Activated CD4-positive, alpha-beta memory T cell treated with anti-CD3 and anti-CD28 coated beads, Interleukin-2, amount 10 ng/mL, durations not matched to agents 7 days and 5 days (primary cell): ENCODE measurements at places on chromosomes 4 and X.

GRCh38 chr4:185488650-185489049, 17.1 kb upstream of the CCDC110 start:
- no peak for DNase-seq

- peak; percentile 31 for DNase-seq
Measured at GRCh38 chrX:53089224-53089842, 4.6 kb upstream of the KANTR start.

DNA sequence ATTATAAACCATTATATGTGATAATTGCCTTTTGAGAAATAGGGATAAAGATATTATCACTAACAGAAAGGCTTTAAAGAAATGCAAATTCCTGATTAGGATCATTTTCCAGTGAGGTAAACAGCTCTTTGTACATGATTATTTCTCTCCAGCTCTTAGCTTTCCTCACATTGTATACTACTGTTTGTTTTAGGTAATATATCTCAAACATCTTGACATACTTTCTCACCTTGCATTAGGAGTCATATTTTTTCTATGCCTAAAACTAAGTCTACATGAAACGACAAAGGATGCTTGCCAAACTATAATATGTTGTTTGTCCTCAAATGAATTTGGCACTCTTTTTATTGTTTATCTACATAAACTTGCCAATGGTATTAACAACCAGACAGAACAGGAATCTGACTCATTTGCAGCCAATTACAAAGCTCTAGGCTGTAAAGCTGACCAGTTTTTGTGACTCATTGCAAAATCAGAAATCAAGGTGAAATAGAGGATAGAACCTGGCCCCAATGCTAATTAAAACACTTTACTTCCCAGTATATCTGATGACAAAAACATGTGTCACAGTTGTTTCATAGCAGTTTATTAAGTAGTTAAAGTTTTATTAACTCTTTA, 107.0 kb downstream of the IQCM start:
- DNase-seq, result no peak

GRCh38 chrX:136647677-136648360, at the start of gene CD40LG:
Gene CD40LG, plus strand, starts transcription at chrX:136648158. Its CDS starts 91 bp downstream, at chrX:136648249.
- DNase-seq, result peak; percentile 56

DNA sequence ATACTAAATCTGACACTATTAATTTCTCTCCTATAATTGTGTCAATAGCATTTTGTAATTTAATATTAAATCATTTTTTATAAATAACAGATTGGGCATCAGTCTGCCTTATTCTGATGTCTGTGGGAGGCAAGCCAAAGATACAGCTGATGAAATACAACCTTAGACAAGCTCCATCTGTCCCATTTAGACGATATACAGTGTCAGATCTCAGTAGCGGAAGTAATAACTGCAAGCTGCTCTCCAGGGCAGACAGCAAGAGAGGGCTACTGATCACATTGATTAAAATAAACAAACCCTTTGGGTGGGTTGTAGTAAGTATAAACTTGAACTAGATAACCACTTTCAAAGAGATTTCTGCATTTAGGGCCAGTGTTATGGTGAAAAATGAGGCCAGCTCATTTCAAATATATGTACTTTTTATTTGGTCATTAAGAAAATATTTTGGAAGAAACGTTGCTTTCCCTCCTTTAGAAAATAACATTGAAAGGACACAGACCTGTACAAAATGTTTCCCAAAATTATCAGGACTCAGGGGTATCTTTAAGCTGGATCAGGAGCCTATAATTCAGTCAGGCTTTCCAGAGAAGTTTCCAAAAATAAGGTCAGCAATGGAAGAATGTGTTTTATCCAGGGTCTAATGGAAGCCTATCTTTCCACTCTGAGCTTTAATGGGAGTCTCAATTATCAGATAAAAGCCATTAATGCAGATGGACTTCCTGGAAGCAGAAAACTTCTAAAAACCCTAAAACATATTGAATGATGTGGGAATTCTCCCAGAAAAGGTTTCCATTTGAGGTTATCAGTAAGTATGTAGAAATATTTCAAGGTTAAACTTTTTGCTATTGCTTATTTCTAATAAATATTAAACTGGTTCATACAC, 1028.8 kb upstream of the IGFBP7 start:
- DNase-seq, result no peak
